ENCODE measurements at places on chromosomes 13 and 19. TPM values are rescaled to one million over a fixed set of nuclear protein-coding genes. Genes with fewer than 3 reads are reported as not detected.
A peak's percentile ranks its signal among the peaks of the same experiment; 100 is the strongest.

DNA sequence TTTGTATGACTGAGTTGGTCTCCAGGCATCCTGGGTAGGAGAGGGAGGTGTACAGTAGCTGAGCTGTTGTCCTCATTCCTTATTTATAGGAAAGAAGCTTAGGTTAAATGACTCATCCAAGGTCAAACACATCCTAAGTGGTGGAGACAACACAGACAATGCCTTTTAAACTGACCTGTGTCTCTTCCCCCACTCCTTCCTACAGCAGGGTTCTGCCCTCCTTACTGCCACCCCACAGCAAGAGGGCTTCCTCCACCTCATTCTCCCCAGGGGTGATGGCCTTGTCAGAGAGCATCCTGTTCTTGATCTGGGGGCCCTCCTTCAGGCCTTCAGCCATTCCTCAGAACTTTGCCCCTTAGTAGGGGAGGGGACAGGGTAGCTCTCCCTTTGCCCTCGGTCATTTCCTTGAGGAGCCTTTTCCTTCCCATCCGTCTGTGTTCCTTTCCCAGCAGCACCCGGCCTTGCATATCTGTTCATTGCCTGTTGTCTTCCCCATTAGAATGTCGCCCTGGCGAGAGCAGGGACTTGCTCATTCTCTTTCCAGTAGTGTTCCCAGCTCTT is 48.2 kb upstream of the GPI start:
- peaks cover 32% of the 10 kb centered on the region for H3K4me1 ChIP-seq
- H3K27me3 ChIP-seq = no peaks in the 10 kb centered on the region
- peaks cover 8% of the 10 kb centered on the region for H3K36me3 ChIP-seq
- H3K4me3 ChIP-seq = no peak overlapping the region
- peak; percentile 27 for DNase-seq
- H3K27ac ChIP-seq = no peak overlapping the region

- no peaks in the 10 kb centered on the region for H3K36me3 ChIP-seq
- DNase-seq = peak; percentile 61
- H3K4me3 ChIP-seq = no peak overlapping the region
- peaks cover 12% of the 10 kb centered on the region for H3K4me1 ChIP-seq
- no peaks in the 10 kb centered on the region for H3K27me3 ChIP-seq
Measured at GRCh38 chr19:17125728-17126677, 50.4 kb downstream of the MYO9B start.

GRCh38 chr13:96575423-96576320 is 418.6 kb downstream of the OXGR1 start:
- DNase-seq = no peak
- H3K27me3 ChIP-seq = no peaks in the 10 kb centered on the region
- peaks cover 5% of the 10 kb centered on the region for H3K4me1 ChIP-seq
- no peak overlapping the region for H3K27ac ChIP-seq
- no peak overlapping the region for H3K4me3 ChIP-seq

The LIN37 gene
- 6.0 TPM for total RNA-seq

GRCh38 chr19:42254089-42254849 is 659 bp downstream of the ERF start:
- H3K4me1 ChIP-seq = peaks cover 51% of the 10 kb centered on the region
- DNase-seq = peak; percentile 73
- peak overlapping the region; percentile 100 for H3K27ac ChIP-seq
- H3K36me3 ChIP-seq = no peaks in the 10 kb centered on the region

The FCGBP gene
- total RNA-seq = 1.6 TPM

DNA sequence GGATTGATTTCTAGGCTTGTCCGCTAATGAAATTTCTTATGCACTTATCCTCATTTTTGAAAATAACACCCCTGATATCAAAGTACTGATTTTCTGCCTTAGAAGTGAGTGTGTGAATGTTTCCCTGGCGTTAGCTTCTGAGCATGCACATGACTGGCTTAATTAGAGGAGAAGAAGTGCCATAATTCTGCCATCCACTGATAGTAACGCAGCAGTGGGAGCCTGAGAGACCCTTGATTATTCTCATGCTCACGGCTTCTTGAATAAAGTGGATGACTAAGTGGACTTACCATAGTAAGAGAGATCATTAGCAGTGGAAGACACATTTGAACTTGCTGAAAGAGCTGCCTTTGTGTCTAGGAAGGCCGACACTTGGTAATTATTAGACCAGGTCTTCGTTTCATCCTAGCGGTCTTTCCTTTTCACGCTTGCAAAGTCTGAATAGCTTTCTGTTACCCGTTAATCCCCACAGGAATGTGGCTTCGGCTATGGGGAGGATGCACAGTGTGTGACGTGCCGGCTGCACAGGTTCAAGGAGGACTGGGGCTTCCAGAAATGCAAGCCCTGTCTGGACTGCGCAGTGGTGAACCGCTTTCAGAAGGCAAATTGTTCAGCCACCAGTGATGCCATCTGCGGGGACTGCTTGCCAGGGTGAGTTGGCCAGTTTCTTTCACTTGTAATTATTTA is 45.3 kb downstream of the TNFRSF19 start:
- H3K27ac ChIP-seq = no peak overlapping the region

The MEDAG gene
- 3.2 TPM for total RNA-seq

The PRKD2 gene
- 11.5 TPM for total RNA-seq
